ENCODE measurements at places on chromosomes 2 and 18.

GRCh38 chr2:239177908-239178307, 222.9 kb downstream of the HDAC4 start:
- DNase-seq, result no peak

GRCh38 chr2:48189552-48190228, 283.4 kb upstream of the FBXO11 start:
- no peak for DNase-seq

DNA sequence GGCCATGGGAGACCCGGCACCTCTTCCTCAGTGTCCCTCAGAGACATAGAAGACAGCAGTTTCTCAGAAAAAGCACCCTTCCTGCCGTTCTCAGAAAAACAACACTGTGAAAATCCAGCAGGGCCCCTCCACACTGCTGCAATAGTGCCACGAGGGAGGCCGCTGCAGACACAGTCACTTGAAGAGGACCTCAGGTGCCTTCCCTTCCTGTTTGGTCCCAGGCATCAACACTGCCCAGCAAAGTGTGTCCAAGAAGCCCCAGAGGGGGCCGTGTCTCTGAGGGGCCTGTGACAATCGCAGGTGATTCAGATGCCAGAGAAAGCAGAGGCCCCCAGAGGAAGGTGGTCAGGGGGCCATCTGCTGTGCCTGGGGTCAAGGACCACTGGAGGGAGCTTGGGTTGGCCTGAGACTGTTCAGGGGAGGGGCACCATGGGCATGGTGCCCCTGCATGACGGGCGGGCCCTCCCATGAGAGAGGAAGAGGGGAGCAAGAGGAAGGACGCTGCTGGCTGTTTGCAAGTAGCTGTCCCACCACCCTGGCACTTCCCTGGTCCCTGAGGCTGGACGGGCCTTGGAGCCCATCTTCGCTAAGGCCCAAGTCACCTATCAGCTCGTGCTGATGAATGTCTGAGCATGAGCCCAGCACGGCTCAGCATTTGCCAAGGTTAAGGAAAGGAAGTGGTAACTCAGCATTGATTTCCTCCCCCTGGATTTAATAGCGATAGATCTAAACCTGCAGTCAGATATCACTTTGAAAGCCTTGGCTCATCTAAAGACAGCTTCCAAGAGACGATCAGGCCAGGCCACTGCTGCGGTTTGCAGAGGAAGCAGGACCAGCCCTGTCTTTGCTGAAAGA, 9.1 kb downstream of the TWIST2 start:
- no peak for DNase-seq

DNA sequence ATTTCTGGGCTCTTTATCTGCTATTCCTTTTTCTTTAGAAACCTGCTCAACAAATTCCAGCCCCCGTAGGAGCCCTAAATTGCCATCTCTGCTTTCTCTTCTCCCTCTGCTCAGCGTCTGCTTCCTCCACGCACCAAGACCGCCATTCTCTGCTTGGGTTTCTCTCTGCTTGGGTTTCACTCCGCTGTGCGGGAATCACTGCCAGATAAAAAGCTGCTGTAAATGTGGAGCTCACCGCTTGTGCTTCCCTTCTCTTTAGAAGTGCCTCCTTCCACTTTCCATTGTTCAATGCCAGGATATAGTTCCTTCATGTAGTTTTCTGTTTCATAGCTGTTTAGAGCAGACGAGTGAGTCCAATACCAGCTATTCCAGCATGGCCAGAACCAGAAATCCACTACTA, 45.9 kb downstream of the TMEM237 start:
- DNase-seq, result no peak

- no peak for DNase-seq
Observed at GRCh38 chr2:100193291-100193710, 50.9 kb upstream of the AFF3 start.

DNA sequence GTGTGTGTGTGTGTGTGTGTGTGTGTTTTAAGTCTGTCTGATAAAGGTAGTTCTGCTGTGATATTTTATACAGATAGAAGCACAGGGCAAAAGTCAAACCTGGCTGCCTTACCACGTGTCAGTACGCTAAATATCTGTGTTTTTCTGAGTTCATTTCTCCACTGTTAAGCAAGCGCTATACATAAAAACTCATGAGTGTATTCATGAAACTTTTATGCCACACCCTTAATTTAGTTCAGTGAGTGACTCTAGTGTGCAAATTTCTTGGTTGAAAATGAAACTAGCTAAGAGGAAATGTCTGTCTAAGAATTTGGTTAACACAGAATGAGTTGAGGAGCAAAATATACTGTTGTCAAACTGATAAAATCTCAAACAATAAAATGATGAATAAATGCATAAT, 11.2 kb downstream of the CASP10 start:
- no peak for DNase-seq

- DNase-seq, result no peak
Observed at GRCh38 chr2:151775057-151775740, 40.9 kb upstream of the NEB start.

- DNase-seq, result no peak
Observed at GRCh38 chr18:22169889-22170420, 566 bp downstream of the GATA6 start.

- DNase-seq, result no peak
Observed at GRCh38 chr2:207137596-207138337, 28.0 kb downstream of the KLF7 start.

DNA sequence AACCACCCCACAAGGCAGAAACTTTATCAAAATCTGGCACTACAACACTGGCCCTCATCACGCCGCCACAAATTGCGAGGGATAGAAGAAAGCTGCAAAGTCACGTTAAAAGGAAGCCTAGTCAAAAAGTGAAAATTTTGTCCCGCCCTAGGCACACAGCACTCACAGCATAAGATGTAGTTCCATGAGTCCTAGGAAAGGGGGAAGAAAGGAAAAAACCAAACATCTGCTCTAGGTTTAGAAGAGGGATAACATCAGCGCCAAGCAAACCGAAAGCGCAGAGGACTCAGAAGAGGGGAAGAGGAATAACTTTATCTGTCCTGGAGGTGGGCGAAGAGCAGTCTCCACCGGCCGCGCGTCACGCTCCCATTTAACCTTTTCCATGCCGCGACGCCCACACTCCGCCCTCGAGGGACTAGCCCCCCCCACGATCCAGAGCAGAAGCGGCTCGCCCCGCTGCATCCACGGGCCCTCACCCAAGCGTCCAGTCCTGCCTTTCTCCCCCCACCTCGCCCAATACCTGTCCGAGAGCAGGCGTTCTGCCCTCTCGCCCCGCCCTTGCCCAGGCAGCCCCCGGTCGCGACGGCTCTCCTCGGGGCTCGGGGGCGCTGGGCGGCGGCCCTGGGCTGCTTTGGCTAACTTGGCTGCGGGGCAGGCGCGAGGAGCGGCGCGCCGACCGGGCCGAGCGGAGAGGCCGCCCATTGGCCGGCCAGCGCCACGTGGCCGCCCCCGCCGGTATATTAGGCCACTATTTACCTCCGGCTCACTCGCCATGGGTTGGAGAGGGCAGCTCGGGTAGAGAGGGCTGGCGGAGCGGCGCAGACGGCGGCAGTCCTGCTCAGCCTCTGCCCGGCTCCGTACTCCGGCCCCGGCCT, at the start of gene HOXD1:
HOXD1 (plus strand) TSS at position 770 of the 875 bp plus-strand sequence. CDS start 134 bp downstream, outside the sequence.
- DNase-seq, result no peak

- no peak for DNase-seq
Observed at GRCh38 chr2:70226781-70227180, 21.6 kb downstream of the TIA1 start.

DNA sequence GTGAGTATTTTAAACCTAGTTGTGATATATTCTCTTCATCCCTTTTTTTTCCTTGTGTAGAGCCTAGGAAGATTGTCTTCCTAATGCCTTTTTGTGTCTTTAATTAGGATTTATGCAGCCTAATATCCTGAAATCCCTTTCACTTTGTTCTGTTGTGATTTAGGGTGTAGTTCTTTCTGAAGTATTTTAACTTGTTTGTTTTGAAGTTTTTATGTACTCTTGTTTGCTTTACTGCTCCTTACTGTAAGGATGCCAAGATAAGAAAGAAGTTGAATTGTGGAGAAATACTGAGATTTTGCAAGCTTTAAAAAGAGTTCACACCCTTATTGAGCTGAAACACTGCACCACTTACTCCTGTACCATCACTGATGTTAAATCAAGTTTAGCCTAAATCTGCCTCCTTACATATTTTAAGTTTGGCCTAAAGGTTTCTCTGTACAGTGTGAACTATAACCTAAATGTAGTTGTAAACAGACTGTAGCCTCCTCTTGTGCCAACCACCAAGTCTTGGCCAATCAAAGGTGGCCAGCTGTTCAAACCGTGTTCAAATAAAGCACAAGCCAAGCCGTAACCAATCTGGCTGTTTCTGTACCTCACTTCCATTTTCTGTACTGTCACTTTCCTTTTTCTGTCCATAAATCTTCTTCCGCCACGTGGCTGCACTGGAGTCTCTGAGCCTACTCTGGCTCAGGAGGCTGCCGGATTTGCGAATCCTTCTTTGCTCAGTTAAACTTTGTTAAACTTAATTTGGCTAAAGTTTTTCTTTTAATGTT, 17.7 kb upstream of the ACOXL start:
- no peak for DNase-seq

- no peak for DNase-seq
Observed at GRCh38 chr2:190748966-190749365, 100.1 kb downstream of the NAB1 start.

DNA sequence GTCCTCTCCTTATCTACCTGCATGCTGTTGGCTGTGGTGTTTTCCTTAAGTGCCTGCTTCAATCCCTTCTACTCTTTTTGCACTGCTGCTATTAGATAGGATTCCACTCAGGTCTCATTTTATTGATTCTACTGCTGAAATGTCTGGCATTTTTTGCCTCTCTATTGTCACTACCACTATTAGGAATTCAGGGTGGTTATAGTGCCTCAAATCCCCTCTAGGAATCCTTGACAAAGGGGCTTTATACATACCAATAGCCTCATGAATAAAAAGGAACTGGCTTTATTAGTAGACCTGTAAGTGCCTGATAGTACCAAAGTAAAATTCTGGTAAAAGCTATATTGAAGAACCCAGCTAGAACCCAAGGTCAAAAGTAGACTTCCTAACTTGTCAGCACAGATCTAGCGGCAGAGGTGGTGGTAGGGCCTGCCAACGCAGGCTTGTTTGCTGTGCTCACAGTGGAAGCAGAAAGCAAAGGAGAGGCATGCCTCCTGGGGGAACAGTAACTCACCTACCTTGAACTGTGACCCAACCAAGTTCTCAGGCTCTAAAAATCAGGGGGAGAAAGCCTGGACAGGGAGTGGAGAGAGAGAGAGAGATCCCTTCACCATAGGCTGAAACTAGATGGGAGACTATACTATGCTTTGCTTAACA, 200.8 kb downstream of the RAB3GAP1 start:
- no peak for DNase-seq

- no peak for DNase-seq
Observed at GRCh38 chr2:147873859-147874483, 29.1 kb downstream of the ACVR2A start.

DNA sequence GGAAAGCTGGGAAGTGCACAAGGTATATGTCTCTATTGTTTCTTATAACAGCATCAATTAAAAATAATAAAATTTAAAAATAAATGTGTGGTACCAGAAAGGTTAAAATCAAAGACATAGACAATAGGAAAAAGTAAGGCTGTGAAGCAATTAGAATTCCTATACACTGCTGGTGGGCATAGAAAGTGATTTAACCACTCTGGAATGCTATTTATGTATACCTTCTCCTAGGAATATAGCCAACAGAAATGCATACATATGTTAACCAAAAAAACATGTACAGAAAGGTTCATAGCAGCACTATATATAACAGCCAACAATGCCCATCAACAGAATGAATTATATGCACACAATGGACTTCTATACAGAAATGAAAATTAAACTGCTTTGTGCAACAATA, 43.0 kb downstream of the WDSUB1 start:
- DNase-seq, result no peak

DNA sequence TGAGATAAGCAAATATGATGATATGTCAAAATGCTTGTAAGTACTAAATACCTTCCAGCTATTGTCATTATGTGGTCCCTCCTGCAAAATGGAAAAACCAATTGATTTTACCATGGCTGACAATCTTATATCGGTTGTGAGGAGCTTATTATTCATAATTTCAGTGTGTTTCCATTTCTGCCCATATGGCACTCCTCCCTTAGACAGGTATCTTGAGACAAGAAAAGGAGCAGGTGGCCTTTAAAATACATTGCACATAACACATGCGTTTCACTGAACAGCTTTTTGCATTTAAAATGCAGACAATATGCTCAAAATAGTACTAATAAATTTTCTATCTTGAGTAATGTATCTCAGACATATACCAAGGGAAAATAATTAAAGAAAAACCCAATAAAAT, 60.2 kb upstream of the SH3RF3 start:
- DNase-seq, result no peak

DNA sequence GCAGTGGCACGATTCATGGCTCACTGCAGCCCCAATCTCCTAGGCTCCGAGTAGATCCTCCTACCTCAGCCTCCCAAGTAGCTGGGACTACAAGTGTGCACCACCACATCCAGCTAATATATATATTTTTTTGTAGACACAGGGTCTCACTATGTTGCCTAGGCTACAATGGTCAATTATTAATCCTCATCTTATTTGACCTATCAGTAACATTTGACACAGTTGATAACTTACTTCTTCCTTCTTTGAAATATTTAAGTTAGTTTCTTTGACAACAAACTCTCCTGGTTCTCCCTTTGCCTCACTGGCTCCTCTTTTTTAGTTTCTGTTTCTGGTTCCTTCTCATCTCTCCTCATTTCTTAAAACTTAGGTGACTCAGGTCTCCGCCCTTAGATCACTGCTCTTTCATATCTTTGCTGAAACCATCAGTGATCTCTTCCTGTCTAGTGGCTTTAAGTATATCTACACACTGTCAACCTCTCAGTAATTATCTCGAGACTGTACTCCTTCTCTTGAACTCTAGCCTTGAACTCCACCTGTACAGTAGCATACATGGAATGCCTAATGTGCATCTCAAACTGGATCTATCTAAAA, 11.5 kb downstream of the PGAP1 start:
- DNase-seq, result no peak

GRCh38 chr18:48265328-48265727, 143.9 kb downstream of the ZBTB7C start:
- DNase-seq, result no peak

- DNase-seq, result no peak
Observed at GRCh38 chr2:69733342-69734034, 8.4 kb upstream of the ANXA4 start.

DNA sequence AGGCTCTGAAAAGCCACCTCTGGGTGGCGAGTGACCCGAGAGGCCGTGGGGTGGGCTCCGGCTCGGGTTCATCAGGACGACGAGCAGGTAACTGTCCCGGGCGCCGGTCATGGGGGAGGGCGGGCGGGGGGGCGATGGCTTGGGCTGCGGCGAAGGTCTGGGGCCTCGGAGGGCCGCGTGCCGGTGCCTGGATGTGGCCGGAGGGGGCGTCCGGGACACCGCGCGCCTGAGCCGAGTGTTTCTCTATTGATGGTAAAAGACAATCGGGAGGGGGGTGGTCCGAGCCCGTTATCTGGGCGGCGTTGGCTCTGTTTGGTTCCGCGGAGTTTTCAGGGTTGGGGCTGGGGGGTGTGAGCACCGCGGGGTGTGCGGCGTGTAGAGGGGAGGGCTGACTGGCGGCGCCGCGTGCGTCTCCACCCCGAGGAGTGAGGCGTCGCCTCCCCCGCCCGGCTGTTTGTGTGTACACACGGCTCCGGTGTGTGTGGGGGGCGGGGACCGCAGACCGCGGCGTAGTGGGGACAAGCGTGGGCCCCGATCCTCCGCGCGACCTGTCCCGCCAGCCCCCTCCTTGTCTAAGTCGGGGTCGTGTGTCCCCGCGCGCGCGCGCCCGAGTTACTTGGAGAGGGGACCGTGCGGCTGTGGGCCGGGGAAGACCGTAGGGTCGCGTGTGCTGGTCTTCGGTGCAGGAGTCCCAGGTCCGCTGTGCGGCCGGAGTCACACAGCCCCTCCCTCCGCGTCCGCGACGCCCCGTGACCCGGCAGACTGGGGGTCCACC, 1.6 kb downstream of the CTIF start:
- no peak for DNase-seq

GRCh38 chr2:30374380-30374779, 72.7 kb upstream of the LCLAT1 start:
- no peak for DNase-seq

All from activated CD4-positive, alpha-beta T cell treated with anti-CD3 and anti-CD28 coated beads for 1 hour (primary cell).